ENCODE measurements at places on chromosomes 6 and 20.

GRCh38 chr6:22421198-22421597, 124.4 kb upstream of the PRL start:
- no peak for DNase-seq

DNA sequence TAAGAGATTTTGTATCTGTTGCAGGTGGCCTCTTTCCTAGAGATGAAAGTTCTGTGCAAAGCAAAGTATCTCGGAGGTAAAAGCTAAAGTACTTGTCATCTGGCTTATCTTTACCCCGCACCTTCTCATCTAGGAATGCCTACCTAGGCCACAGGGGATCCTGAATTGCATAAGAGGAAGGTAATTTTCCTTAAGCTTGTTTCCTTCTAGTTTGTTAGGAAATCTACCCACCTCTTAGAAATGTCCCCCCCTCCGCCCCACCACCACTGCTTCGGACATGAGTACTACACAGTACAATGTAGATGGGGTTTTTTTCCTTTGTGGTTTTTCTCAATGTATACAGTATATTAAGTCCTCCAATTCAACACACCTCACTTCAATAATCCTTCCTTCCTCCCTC, 21.5 kb downstream of the FOXC1 start:
- DNase-seq: no peak

DNA sequence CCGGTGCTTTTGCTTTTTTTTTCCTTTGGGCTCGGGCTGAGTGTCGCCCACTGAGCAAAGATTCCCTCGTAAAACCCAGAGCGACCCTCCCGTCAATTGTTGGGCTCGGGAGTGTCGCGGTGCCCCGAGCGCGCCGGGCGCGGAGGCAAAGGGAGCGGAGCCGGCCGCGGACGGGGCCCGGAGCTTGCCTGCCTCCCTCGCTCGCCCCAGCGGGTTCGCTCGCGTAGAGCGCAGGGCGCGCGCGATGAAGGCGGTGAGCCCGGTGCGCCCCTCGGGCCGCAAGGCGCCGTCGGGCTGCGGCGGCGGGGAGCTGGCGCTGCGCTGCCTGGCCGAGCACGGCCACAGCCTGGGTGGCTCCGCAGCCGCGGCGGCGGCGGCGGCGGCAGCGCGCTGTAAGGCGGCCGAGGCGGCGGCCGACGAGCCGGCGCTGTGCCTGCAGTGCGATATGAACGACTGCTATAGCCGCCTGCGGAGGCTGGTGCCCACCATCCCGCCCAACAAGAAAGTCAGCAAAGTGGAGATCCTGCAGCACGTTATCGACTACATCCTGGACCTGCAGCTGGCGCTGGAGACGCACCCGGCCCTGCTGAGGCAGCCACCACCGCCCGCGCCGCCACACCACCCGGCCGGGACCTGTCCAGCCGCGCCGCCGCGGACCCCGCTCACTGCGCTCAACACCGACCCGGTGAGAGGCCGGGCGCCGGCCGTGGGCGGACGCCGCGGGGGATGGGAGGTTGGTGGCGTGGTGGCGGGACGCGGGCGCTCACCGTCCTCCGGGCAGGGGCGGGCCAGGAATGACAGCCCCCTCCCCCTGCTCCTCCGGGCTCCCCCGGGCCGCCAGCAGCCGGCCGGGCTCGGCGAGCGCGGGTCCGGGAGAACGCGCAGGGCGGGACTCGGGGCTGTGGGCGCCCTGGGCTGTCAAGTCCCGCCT, 606 bp downstream of the ID4 start:
- no peak for DNase-seq

GRCh38 chr6:20416567-20417345, 15.1 kb downstream of the E2F3 start:
- DNase-seq: no peak

DNA sequence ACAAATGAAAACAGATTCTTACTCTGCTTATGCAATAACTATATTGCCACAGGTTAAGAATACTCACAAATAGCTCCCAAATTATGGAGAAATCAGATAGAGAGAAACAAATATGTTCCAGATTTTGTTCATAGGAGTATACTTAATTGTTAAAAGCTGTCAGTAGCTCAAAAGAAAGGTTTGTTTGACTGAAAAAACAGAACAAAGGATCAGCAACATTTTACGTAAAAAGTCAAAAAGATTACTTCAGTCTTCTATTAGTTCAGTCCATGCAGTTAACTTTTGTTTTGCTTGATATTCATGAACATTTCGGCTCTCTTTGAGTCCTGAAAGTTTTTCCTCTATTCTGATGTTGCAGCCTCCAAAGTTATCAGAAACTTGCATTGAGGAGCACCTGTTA, 13.4 kb upstream of the NANP start:
- DNase-seq: no peak

DNA sequence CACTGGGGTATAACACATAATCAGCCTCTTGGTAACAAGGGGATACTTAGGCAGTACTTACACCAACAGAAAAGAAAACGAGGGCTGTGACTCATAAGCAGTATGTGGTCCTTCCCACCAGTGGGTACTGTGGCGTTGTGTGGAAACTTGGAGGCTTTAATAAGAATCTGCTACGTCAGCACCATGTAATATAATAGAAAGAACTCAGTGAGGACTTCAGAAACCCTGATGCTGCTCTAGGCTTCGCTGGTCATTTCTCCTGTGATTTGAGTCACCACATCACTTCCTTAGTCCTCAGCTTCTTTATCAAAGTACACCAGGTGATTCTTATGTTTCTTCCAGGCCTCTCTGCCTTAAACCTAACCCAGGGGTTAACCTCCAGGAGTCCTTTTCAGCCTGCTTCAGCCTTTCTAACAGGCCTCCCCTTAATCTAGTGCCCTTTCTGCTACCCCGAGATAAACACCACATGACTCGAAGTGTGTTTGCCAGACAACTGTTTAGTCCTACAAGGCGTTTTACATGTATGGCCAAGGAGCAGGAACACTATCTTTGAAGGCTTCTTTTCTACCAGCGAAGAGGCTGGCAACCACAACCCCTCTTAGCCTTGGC, 68.5 kb downstream of the FYN start:
- DNase-seq: peak; percentile 58

GRCh38 chr20:35252037-35252461, 25.6 kb downstream of the MMP24 start:
- no peak for DNase-seq

- DNase-seq: peak; percentile 66
Observed at GRCh38 chr6:47111685-47112084, 69.6 kb upstream of the ADGRF1 start.

- no peak for DNase-seq
Observed at GRCh38 chr20:55947701-55948100, 57.6 kb downstream of the CBLN4 start.

DNA sequence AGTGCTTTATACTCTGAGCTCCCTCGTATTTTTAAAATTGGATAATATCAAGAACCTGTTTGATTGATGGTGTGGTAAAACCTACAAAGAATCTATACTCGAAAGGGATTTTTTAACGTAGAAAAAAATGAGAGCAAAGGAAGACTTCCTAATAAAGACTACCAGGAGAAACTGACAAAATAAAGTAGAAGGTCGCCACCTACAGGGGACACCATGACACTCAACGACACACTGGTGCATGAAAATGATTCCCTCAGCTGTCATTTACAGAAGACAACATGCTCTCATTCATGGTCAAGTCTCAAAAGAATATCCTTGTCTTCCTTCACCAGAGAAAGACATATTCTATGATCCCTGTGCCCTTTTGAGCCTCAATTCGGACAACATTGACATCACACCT, 10.1 kb upstream of the NHSL1 start:
- peak; percentile 44 for DNase-seq

- no peak for DNase-seq
Observed at GRCh38 chr6:33192671-33193602, 670 bp upstream of the COL11A2 start.

DNA sequence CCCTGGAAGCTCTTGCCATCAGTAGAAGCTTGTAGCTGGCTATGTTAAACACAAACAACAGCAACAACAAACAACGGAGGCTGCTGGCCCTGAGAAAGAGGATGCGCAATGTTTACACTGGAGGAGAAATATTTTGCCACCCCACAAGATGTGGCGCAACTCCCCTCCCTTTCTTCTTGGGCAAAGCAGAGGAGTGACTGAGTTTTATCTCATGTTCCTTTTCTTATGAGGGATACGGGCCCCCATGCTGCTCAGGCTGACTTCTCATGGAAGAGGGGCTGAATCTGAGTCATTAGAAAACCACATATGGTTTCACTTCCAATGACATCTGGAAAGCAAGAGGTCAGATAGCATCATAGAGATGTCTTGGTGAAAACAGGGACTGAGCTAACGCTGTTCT, 75.9 kb upstream of the HDDC2 start:
- DNase-seq: peak; percentile 97

GRCh38 chr6:136523196-136523595, 27.0 kb downstream of the MAP7 start:
- DNase-seq: no peak

GRCh38 chr6:7438011-7438410, 48.4 kb downstream of the RIOK1 start:
- peak; percentile 44 for DNase-seq

DNA sequence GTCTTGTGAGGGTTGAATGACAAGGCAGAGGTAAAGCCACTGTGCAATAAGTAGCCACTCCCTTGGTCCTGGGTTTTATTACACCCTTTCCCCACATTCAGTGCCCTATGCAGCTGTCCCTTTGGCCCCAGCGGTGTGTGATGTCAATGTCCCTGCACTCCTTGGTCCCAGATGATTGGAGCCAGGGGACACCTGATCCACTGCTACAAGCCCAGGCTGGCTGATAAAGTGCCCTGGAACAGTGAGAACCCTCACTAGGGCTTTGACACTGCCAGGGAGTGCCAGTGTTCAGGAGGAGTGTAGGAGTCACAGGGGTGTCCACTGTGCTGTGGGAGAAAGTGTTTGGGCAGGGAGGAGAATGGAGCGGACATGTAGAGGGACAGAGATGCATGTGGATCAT, 30.4 kb downstream of the GABRR1 start:
- no peak for DNase-seq

GRCh38 chr20:48805286-48805685, 22.5 kb downstream of the PREX1 start:
- DNase-seq: no peak

- DNase-seq: no peak
Observed at GRCh38 chr6:122890250-122890649, 101.2 kb downstream of the SMPDL3A start.

GRCh38 chr6:20221421-20221820, 9.2 kb upstream of the MBOAT1 start:
- DNase-seq: no peak

GRCh38 chr6:131067521-131067920, 4.5 kb upstream of the EPB41L2 start:
- no peak for DNase-seq

- no peak for DNase-seq
Observed at GRCh38 chr20:18567739-18568091, 483 bp downstream of the SMIM26 start.

GRCh38 chr20:56202493-56203077, 45.9 kb upstream of the MC3R start:
- peak; percentile 46 for DNase-seq

GRCh38 chr6:55180258-55180657, 5.9 kb downstream of the HCRTR2 start:
- DNase-seq: peak; percentile 43

- DNase-seq: peak; percentile 62
Observed at GRCh38 chr6:144349690-144350527, 64.8 kb downstream of the UTRN start.

- no peak for DNase-seq
Observed at GRCh38 chr6:11120271-11121005, 8.9 kb upstream of the ERVFRD-1 start.

DNA sequence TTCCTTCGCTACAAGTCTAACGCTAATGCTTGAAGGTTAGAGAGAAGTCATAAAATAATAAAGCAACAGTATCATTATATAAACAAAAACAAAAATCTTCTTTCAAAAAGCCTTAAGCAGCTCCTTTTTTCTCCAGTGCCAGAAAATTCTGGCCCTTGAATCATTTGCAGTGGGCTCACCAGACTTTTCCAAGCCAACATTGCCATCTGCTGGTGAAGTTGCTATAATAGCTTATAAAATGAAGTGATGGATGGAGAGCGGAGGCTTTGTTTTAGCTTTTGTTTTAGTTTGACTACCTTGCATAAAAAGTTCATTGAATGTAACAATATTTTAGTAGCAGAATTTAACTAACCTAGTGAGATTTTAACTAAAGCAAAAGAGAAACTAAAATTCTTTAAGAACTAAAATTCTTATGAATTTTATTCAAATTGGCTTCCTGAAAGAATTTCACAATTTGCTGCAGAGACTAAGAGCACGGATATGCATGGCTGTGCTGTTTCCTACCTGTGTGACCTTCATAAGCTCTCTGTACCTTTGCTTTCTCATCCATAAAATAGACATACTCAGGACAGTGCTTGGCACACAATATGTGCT, 44.8 kb upstream of the SLC2A12 start:
- peak; percentile 30 for DNase-seq

GRCh38 chr6:36728289-36729160, 30.9 kb downstream of the RAB44 start:
- no peak for DNase-seq

GRCh38 chr6:56437171-56437900, 190.0 kb upstream of the COL21A1 start:
- DNase-seq: no peak

- DNase-seq: no peak
Observed at GRCh38 chr6:90249034-90249433, 47.6 kb downstream of the BACH2 start.

GRCh38 chr6:39059496-39060310, 11.1 kb downstream of the GLP1R start:
- no peak for DNase-seq

- no peak for DNase-seq
Observed at GRCh38 chr20:4683261-4683660, 38.4 kb upstream of the PRND start.

GRCh38 chr6:137903274-137903932, 36.3 kb downstream of the TNFAIP3 start:
- DNase-seq: no peak

DNA sequence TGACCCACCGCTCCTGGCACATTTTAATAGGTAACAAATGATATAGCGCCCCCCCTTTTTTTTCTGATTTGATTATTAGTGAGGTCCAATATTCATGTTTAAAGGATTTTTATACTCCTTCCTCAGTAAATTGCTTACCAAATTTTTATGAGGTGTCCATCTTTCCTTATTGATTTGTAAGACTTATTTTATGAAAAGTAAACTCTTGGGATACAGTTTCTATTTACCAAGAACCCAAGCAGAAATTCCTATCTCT, 25.1 kb downstream of the TRIM27 start:
- no peak for DNase-seq

DNA sequence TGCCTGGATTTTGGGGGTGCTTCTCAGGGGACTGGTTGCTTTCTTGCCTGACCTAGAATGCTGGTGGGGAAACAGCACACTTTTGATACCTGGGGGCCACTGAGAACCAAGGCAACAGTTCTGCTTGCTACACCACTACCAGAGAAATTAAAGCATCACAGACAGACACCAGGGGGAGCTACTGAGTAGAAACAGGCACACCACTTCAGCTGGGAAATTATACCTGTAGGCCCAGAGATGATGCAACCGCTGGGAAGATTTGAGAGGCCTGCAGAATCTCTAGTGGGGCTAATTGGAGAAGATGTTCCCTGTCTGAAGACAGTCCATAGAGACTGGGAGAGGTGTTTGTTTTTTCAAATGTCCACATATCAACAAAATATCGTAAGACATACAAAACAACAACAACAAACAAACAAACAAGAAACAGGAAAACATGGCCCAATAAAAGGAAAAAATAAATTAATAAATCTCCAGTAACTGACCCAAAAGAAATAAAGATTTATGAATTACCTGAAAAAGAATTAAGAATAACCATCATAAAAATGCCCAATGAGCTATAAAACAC, 129.4 kb upstream of the RIN2 start:
- DNase-seq: peak; percentile 56

GRCh38 chr6:15417811-15418210, 171.9 kb downstream of the JARID2 start:
- DNase-seq: peak; percentile 33

Data from MV-4-11 (cell line).